Type B pancreatic cell (in vitro differentiated cells): ENCODE measurements at places on chromosomes 6 and 20. TPM values are rescaled to one million over a fixed set of nuclear protein-coding genes. Genes with fewer than 3 reads are reported as not detected.

PHACTR1 gene
- total RNA-seq: 6.6 and 12.3 TPM in 2 replicates

RIMS4 gene
- 3.6 and 7.5 TPM in 2 replicates for total RNA-seq

KIAA1755 gene
- 4.7 TPM in 1 of 2 replicates, not detected in the other for total RNA-seq

ZFP57 gene
- total RNA-seq: not detected in 2 replicates

GJA10 gene
- total RNA-seq: not detected in 2 replicates

RALY gene
- 200 and 215 TPM in 2 replicates for total RNA-seq

GRCh38 chr6:62670490-62671223, 384.6 kb upstream of the KHDRBS2 start:
- H3K27me3 ChIP-seq: no peaks in the 10 kb centered on the region
- DNase-seq: no peak
- no peaks in the 10 kb centered on the region for H3K4me1 ChIP-seq
- H3K27ac ChIP-seq: no peak overlapping the region
- H3K4me3 ChIP-seq: no peak overlapping the region

DNA sequence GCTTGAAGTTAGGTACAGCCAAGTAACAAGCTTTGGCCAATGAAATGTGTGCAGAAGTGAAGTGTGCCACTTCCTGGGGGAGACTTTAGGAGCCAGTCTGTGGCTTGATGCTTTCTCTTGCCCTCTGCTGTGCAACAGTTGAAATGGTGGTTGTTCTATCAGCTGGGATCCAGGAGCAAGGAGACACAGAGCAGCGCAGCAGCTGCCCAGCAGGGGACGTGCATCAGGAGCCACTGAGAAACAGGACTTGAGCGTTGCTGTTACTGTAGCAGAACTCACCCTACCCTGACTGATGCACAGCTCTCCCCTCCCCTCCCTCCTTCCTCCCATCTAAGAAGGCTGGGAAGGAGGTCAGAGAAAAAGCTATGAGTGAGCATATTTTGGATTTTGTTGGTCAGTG, 18.9 kb upstream of the CCN5 start:
- no peaks in the 10 kb centered on the region for H3K27me3 ChIP-seq
- no peaks in the 10 kb centered on the region for H3K36me3 ChIP-seq
- no peak overlapping the region for H3K4me3 ChIP-seq
- H3K27ac ChIP-seq: no peak overlapping the region
- DNase-seq: no peak

- H3K4me1 ChIP-seq: peaks cover 3% of the 10 kb centered on the region
- DNase-seq: no peak
- H3K27ac ChIP-seq: no peak overlapping the region
- H3K36me3 ChIP-seq: no peaks in the 10 kb centered on the region
These were observed 13.4 kb upstream of the TNFAIP3 start for GRCh38 chr6:137853569-137854213.

- no peak overlapping the region for H3K4me3 ChIP-seq
- no peak for DNase-seq
- H3K27ac ChIP-seq: no peak overlapping the region
- H3K36me3 ChIP-seq: no peaks in the 10 kb centered on the region
- H3K4me1 ChIP-seq: peaks cover 1% of the 10 kb centered on the region
These were observed 38.6 kb upstream of the GGTLC1 start for GRCh38 chr20:24027229-24027628.

- no peak overlapping the region for H3K4me3 ChIP-seq
- DNase-seq: no peak
- H3K27me3 ChIP-seq: no peaks in the 10 kb centered on the region
- H3K36me3 ChIP-seq: no peaks in the 10 kb centered on the region
- H3K27ac ChIP-seq: peak overlapping the region; percentile 50
These were observed 72.7 kb downstream of the NFATC2 start for GRCh38 chr20:51469578-51470498.

GRCh38 chr6:111087871-111088667, 766 bp downstream of the SLC16A10 start:
- H3K27me3 ChIP-seq: peaks cover 32% of the 10 kb centered on the region
- H3K4me3 ChIP-seq: peak overlapping the region; percentile 92
- peak overlapping the region; percentile 78 for H3K27ac ChIP-seq
- H3K4me1 ChIP-seq: peaks cover 23% of the 10 kb centered on the region
- DNase-seq: no peak

- no peak overlapping the region for H3K27ac ChIP-seq
- H3K36me3 ChIP-seq: peaks cover 21% of the 10 kb centered on the region
- H3K4me3 ChIP-seq: no peak overlapping the region
- no peak for DNase-seq
These were observed 56.8 kb upstream of the TULP4 start for GRCh38 chr6:158255275-158255988.

GRCh38 chr6:132604635-132605152, 15.2 kb upstream of the TAAR5 start:
- peaks cover 6% of the 10 kb centered on the region for H3K27me3 ChIP-seq
- no peaks in the 10 kb centered on the region for H3K36me3 ChIP-seq
- no peaks in the 10 kb centered on the region for H3K4me1 ChIP-seq
- no peak for DNase-seq
- no peak overlapping the region for H3K27ac ChIP-seq
- no peak overlapping the region for H3K4me3 ChIP-seq

DNA sequence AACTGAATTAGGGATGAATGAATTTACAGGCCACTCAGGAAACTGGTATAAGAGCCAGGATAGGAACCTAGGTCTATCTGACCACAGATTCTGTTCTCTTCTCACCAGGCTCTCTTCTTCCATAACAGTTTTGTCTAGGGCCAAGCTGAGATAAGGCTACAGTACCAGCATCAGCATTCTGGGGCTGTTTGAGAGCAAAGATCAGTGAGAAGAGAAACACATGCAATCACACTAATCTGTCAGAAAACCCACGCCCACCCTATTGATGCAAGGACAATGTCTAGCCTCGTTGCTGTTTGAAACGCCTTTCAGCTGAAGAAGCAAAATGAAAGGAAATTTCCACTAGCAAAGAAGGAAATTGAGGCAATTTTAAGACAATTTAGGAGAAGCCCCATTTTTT, 137.7 kb downstream of the LCA5 start:
- H3K4me1 ChIP-seq: peaks cover 22% of the 10 kb centered on the region
- H3K27ac ChIP-seq: no peak overlapping the region
- no peaks in the 10 kb centered on the region for H3K36me3 ChIP-seq
- no peak overlapping the region for H3K4me3 ChIP-seq
- DNase-seq: no peak
- H3K27me3 ChIP-seq: no peaks in the 10 kb centered on the region

DNA sequence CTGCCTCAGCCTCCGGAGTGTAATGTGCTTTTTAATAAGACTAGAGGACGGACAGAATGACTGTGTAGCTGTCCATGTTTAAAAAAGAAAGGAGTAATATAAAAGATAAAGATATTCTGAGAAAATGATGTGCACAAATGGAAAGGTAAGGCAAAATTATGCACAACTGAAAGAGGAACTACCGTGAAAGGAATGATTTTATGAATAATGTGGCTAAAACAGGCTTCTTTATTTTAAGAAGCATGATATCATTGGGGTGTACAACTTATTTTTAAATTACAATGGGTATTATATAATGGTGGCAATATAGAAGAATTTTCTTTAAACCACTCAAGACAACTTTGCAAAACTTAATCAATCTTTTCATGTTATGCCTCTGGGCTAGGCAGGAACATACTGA, 78.1 kb downstream of the FIG4 start:
- peaks cover 21% of the 10 kb centered on the region for H3K36me3 ChIP-seq
- DNase-seq: no peak

- peak overlapping the region; percentile 96 for H3K27ac ChIP-seq
- peak overlapping the region; percentile 94 for H3K4me3 ChIP-seq
- no peak for DNase-seq
These were observed 56.9 kb downstream of the FAM217A start for GRCh38 chr6:4021854-4022695.

GRCh38 chr20:62043131-62043914, 22.4 kb downstream of the TAF4 start:
- peak overlapping the region; percentile 74 for H3K27ac ChIP-seq
- no peak for DNase-seq
- no peaks in the 10 kb centered on the region for H3K27me3 ChIP-seq
- peaks cover 6% of the 10 kb centered on the region for H3K36me3 ChIP-seq
- peaks cover 26% of the 10 kb centered on the region for H3K4me1 ChIP-seq

DNA sequence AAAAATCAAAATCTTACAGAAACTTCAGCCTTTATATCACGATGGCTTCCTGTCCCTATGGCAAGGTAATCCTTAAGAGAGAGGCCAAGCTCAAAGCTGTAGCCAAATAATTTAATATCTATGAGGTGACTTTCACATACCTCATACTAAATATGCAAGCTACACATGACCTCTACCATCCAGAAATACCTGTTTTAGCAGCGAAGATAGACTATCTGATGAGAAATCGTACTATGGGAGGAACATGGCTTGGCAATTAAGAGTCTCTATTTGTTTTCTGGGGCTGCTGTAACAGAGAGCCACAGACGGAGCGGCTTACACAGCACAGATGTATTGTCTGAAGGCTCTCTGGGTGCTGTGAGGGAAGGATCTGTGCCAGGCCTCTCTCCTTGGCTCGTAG, 31.0 kb upstream of the SALL4 start:
- peaks cover 29% of the 10 kb centered on the region for H3K4me1 ChIP-seq
- peak overlapping the region; percentile 28 for H3K4me3 ChIP-seq
- DNase-seq: no peak
- H3K36me3 ChIP-seq: no peaks in the 10 kb centered on the region
- peaks cover 2% of the 10 kb centered on the region for H3K27me3 ChIP-seq

DNA sequence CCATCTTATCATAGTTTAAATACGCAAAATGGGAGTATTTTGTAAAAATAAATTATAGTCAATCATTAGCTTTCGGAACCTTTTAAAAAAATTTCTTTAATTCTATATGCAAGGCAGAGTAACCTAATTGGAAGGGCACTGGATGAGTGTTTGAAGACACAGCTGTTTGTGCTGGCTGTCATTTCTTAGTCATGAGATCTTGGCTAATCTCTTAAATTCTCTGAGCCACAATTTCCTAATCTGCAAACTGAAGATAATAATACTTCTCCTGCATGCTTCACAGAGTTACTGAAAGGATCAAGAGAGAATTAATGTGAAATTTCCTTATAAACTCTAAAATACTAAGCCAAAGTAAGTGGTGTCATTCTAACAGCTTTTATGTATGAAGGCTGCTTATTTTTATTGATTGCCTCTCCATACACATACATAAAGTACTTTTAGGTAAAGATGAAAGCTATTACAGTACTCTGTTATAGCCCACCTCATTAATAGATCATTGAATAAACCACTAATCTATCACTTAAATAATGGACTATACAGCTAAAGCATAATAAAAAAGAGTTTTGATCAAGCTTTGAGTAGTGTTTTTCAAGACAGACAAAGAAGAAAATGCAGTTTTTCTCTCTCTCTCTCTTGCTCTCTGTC, 383.7 kb upstream of the IRAK1BP1 start:
- H3K36me3 ChIP-seq: no peaks in the 10 kb centered on the region
- H3K27me3 ChIP-seq: no peaks in the 10 kb centered on the region

GRCh38 chr20:49668181-49668877, 45.3 kb downstream of the B4GALT5 start:
- H3K4me1 ChIP-seq: peaks cover 49% of the 10 kb centered on the region
- DNase-seq: no peak
- peak overlapping the region; percentile 17 for H3K4me3 ChIP-seq

DNA sequence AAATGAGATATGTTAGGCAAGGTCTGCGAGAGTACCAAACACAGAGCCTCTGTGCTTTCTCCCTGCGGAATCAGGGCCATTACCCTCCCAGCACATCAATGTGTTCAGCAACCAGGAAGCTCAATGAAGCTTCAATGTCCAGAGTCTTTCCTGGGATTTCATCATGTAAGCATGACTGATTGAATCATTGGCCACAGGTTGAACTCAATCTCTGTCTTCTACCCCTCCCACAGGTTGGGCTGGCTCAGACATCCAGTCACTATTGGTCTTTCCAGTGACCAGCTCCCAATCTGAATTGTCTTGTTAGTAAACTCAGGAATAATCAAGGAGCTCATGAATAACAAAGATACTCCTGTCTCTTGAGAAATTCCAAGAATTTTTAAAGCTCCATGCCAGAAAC, 2.7 kb upstream of the DTD1 start:
- peaks cover 6% of the 10 kb centered on the region for H3K27me3 ChIP-seq
- no peak overlapping the region for H3K4me3 ChIP-seq
- H3K4me1 ChIP-seq: peaks cover 5% of the 10 kb centered on the region
- DNase-seq: no peak
- H3K36me3 ChIP-seq: no peaks in the 10 kb centered on the region

- H3K4me1 ChIP-seq: peaks cover 21% of the 10 kb centered on the region
- H3K27ac ChIP-seq: no peak overlapping the region
- no peaks in the 10 kb centered on the region for H3K36me3 ChIP-seq
- no peak overlapping the region for H3K4me3 ChIP-seq
- H3K27me3 ChIP-seq: peaks cover 27% of the 10 kb centered on the region
These were observed 198.7 kb downstream of the TFAP2C start for GRCh38 chr20:56827763-56828162.

DNA sequence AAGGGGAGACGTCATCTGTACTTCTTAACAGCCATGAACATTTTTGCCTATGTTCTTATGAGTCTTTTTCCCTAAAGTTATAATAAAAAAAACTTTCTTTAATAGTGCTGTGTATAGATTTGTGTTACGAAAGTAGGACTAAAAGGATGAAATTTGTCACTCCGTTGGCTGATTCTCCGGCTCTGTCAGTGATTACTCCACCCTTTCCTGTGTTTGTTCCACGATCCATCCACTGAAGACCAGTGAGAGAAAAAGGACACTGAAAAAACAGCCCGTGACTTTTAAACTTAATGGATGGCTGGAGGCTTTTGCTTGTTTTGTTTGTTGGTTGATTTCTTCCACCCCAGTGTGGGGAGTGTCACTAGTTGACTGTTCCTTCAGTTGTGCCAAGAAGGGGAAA, 232.0 kb upstream of the NOX3 start:
- no peaks in the 10 kb centered on the region for H3K27me3 ChIP-seq
- no peak overlapping the region for H3K27ac ChIP-seq
- H3K4me1 ChIP-seq: no peaks in the 10 kb centered on the region
- no peak overlapping the region for H3K4me3 ChIP-seq
- no peak for DNase-seq

- no peaks in the 10 kb centered on the region for H3K36me3 ChIP-seq
- H3K4me3 ChIP-seq: peak overlapping the region; percentile 23
- DNase-seq: no peak
These were observed 91.8 kb upstream of the NHSL1 start for GRCh38 chr6:138590796-138591709.

- peaks cover 19% of the 10 kb centered on the region for H3K27me3 ChIP-seq
- no peak overlapping the region for H3K27ac ChIP-seq
- DNase-seq: no peak
These were observed 36.1 kb downstream of the PSMB1 start for GRCh38 chr6:170516783-170517616.

- no peaks in the 10 kb centered on the region for H3K27me3 ChIP-seq
- no peak overlapping the region for H3K27ac ChIP-seq
- no peaks in the 10 kb centered on the region for H3K36me3 ChIP-seq
- no peak overlapping the region for H3K4me3 ChIP-seq
- H3K4me1 ChIP-seq: no peaks in the 10 kb centered on the region
These were observed 881.2 kb upstream of the EPHA7 start for GRCh38 chr6:94300424-94301144.
